Activated CD4-positive, CD25-positive, alpha-beta regulatory T cell (primary cell): ENCODE measurements at places on chromosomes 1 and 21.
A peak's percentile ranks its signal among the peaks of the same experiment; 100 is the strongest.

GRCh38 chr1:184492536-184492935 is 105.7 kb downstream of the C1orf21 start:
- DNase-seq, result no peak

DNA sequence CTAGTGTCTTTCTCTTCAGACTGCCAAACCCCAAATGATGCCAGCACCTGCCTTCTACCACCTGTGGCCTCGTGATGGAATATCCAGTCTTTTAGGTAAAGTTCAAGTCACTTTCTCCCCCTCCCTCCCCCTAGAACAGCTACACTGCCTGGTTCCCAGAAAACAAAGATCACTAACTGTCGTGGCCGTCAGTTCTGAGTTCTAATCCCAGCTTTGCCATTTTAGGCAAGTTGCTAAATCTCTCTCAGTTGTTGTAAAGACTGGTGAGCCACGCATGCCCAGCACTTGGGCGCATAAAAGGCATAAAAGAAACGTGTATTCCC is 648 bp upstream of the TRAPPC3 start:
- DNase-seq, result no peak

GRCh38 chr1:100352267-100353070 is at the start of gene CDC14A:
Gene CDC14A, plus strand, starts transcription at chr1:100352506. Its CDS starts 449 bp downstream, at chr1:100352955.
- peak; percentile 65 for DNase-seq

- no peak for DNase-seq
Observed at GRCh38 chr1:6461538-6462411, 4.2 kb downstream of the TNFRSF25 start.

DNA sequence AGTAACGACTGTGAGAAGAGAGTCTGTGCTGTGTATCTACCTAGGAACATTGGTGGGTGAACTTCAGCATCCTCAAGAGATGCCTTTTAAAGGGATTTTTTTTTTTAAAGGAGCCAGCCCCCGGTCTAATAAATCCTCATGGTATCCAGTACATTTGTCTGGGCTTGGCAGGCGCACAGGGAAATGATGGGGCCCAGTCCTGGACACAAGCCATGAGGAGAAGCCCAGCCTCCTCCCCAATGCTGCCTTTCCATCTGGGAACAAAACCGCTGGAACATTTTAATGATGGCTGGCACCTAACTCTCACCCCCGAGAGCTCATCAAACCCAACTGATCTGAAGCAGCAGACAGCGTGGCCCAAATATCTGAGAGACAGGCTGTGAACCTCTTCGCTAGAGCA is 64.2 kb downstream of the ACOT7 start:
- no peak for DNase-seq

DNA sequence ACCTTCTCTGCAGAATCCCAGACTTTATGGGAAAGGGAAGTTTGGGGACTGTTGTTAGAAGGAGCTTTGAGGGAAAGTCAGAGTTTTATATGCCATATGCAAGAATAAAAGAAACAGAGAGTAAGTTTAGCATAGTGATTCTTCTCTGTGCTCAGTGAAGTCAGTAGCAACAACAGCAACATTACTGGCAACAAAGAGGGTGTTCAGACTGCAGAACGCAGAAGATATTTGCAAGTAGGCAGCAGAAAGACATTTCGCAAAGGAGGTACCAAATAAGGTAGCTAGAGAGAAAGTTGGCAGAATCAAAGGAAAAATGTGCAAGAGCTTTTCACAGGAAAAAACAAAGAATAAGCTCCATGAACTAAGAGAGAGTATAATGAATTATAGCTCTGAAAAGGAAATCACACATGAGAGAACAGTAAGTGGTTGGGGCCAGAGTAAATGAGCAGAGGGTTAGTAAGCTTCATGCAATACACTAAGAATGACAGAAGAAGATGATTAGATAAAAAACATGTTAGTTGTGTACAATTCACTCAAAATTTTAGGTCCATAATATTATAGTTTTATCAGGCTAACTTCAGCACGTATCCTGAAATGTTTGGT is 98.1 kb downstream of the NEGR1 start:
- DNase-seq, result no peak

- no peak for DNase-seq
Observed at GRCh38 chr1:11417162-11417561, 61.8 kb upstream of the DISP3 start.

DNA sequence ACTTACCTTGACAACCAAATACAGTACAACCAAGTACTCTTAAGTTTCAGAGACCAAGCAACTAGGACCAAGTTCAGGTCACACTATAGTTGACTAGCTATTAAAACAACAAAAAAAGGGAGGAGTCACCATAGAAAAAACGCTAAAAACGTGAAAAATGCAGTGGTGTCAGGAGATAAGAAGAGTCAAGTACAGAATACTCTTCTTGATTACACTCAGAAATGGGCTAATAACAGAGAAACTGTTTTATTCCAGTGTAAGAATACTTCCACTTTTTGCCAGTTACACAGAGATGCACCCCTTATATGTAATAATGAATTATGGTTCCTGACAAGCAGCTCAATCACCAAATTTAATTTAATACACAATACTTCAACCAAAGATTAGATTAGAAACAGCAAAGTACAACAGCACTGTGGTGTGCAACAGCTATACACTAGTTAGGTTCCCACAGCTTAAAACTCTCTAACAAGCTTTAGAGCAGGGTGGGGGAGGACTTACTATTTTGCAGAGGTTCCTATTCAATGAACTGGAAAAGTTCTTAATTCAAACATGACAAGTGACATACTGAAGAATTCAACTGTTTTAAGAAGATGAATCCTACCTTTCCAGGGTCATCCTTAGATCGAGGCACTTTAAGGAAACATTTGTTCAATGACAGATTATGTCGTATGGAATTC is 70.4 kb downstream of the FOXJ3 start:
- DNase-seq, result no peak

- no peak for DNase-seq
Observed at GRCh38 chr1:40300651-40301050, 16.4 kb downstream of the COL9A2 start.

GRCh38 chr1:62438163-62438562 is 1.3 kb downstream of the USP1 start:
- no peak for DNase-seq

GRCh38 chr21:22083899-22084298 is 1085.7 kb downstream of the NCAM2 start:
- no peak for DNase-seq

DNA sequence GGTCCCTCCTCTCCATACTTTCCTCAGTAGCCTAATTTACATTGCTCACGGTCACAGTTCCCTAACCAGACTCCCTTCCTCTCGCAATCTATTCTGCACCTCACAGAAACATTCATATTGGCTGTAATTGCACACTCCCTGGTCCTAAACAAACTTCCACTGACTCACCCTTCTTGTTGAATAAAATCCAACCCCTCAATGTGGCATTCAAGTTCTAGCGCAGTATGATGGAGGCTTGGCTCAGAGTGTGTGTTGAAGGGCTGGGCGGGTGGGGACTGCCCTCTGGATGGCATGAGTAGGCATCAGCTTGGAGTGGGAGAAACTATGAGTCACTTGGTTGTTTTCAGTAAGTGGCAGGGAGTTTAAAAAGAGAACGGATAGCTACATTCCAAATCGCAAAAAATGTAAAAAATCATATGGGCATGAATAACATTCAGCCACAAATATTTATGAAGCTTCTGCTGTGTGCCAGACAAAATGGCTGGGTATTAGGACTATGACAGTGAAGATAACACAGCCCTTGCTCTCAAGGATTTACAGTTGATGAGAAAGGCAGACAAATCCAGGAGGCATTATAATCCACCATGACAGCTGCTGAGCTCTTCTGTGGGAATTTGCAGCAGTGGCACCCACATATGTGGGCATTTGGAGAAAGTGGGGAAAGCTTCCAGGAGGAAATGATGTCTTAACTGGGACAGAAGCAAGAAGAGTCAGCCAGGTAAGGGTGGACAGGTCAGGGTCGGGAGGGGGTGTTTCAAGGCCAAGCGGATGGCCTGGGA is 42.2 kb upstream of the LYST start:
- no peak for DNase-seq

DNA sequence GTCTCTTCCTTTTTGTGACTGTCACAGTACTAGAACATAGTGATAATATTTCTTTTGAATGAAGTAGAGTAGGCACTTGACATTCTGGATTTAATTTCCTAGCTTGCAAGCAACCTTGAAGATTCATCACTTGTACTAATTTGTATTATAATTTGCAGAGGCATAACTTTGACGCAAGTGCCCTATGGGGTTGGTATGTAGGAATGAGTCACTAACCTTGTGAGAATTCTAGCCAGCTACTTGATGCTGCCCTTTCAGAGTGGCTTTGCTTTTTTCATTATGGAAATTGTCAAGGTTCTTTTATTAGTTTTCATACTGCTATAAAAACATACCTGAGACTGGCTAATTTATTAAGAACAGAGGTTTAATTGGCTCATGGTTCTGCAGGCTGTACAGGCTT is 13.7 kb upstream of the DPH5 start:
- DNase-seq, result no peak

GRCh38 chr1:82260051-82260450 is 459.3 kb downstream of the ADGRL2 start:
- DNase-seq, result no peak

- no peak for DNase-seq
Observed at GRCh38 chr21:29987762-29988161, 48.0 kb upstream of the GRIK1 start.

DNA sequence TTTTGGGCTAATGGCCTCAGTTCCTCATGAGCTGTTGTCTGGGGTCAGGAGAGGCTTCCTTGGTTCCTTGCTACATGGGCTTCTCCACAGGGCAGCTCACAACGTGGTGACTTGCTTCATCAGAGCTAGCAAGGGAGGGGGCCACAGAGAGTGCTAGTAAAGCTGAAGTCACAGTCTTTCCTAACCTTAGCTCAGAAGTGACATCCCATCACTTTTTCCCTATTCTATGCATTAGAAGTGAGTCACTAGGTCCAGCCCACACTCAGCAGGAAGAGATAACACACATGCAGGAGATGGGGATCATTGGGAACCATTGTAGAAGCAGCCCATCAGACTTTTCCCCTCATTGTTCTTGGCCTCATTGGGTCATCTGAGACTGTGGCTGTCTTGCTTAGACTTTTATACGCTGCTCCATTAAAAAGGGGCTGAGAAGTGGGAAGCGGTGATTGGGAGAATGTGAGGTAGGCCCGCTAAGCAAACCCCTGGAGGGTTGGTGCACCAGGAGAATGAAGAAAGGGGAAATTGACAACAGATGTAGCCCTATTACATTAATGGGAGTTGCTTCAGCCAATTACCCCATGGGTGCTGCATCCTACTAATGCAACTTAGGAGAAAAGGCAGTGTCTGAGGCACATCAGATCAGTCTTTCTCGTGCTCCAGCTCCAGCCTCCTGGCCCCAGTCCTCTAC is 22.1 kb upstream of the IGSF21 start:
- DNase-seq, result no peak

DNA sequence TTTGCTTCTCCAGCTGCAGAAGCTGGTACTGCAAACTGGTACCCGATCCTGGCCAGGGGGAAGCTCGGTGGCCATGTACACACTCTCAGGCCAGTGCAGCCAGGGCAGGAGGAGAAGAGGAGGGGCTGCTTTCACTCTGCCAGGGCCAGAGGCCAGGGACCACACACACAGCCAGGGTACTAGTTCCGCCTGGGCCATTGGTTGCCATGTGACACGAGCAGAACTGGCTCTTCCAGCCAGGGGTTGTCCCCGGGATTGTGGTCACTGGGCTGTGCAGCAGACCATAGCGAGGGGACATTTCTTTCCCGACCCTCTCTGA is 3.7 kb upstream of the SHISAL2A start:
- DNase-seq, result no peak

- no peak for DNase-seq
Observed at GRCh38 chr1:214715126-214715525, 112.1 kb downstream of the CENPF start.

- DNase-seq, result no peak
Observed at GRCh38 chr1:207336559-207337467, 15.3 kb downstream of the CD55 start.

DNA sequence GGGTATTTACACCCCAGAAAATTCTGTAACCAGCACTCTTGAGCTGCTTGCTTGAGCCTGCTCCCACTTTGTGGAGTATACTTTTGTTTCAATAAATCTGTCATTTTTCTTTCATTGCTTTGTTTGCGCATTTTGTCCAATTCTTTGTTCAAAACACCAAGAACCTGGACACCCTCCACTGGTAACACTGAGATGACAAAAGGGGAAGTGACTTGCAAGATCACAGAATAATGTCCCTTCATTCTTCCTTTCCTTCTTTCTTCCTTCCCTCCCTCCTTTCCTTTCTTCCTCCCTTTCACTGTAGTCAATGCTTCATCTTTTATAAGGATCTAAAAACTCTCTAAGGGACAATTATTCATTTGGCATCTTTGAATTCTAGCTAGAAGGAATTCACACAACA is 134.5 kb upstream of the MAP1LC3C start:
- no peak for DNase-seq

GRCh38 chr1:13628218-13628617 is 44.6 kb downstream of the PDPN start:
- no peak for DNase-seq
